ENCODE measurements at places on chromosomes 7 and 10.
A peak's percentile ranks its signal among the peaks of the same experiment; 100 is the strongest.

DNA sequence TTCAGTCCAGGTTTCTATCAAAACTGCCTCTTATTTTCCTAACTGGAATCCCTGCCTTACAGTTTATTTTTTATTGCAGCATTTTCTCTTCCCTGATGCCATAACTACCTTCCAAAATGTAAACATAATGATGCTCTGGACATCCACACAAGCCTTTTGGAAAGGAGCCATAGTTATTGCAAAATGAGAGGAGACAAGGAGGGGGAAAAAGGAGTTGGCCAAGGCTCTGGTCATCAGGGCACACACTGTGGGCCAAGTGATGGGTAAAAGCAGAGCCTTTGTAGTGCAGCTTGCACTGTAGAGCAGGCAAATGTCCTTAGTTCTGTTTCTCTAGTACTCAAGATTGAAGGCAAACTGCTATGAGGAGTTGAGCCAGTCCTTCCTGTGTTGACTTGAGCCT is 289.3 kb upstream of the MTPN start:
- no peak for DNase-seq

GRCh38 chr10:108632144-108632543 is 1291.2 kb downstream of the XPNPEP1 start:
- DNase-seq: no peak

- DNase-seq: no peak
These were observed 16.0 kb upstream of the KIF5B start for GRCh38 chr10:32072025-32072800.

DNA sequence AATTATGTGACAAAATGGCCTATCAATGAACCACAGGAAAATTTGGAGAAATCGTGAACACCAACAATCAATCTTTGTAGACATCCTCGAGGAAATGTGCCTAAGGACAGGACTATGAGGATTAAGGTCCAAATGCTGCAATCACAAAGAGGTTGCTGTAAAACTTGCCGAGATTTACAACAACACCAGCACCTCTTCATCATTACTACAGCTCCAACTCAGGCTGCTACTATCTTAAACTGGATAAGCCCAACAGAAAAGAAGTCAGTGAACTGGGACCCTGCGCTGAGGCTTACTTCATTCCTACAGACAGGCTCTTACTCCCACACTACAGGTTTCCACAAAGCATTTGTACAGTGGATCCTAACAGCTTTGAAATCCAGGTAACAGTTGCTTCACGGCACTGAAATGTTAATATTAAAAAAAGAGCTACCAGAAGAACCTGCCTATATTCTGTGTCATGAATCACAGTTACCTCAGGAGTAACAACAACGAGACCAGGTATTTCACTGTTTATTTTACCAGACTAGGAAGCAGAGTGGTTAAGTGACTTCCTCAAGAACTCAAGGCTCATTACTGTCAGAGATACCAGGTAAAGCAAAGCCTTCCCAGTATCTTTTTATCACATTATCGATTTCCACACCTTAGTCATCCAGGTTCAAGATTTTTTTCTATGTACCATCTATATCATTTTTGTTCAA is 23.9 kb downstream of the CACUL1 start:
- DNase-seq: no peak

DNA sequence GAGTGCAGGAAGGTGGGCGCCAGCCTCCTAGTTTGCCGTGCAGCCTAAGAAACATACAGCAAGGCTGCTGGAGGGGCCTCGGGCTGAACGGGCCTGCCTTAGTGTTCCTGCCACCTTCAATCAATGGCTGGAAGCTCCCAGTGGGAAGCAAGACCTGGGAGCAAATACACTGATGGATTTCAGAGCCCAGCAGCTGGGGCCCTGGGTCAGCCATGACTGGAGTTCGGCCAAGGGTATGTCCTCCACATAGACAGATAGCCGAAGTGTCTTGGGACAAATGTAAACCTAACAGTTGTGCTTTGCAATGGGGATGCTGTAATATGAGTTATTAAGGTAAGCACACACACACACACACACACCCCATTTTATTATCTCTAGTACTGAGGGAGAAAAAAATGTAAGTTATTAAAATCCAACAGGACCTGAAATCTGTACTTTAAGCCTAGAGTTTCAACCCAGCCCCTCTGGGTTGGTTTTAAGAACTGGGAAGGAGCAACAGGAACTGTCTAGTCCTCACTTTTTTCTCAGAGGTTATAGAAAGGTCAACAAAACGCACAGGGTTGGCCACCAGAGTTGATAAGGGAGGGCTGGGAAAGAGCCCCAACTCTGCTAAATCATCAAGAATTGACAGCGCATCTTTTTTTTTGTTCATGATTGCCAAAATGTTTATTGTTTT is 50.0 kb upstream of the CELF2 start:
- no peak for DNase-seq

DNA sequence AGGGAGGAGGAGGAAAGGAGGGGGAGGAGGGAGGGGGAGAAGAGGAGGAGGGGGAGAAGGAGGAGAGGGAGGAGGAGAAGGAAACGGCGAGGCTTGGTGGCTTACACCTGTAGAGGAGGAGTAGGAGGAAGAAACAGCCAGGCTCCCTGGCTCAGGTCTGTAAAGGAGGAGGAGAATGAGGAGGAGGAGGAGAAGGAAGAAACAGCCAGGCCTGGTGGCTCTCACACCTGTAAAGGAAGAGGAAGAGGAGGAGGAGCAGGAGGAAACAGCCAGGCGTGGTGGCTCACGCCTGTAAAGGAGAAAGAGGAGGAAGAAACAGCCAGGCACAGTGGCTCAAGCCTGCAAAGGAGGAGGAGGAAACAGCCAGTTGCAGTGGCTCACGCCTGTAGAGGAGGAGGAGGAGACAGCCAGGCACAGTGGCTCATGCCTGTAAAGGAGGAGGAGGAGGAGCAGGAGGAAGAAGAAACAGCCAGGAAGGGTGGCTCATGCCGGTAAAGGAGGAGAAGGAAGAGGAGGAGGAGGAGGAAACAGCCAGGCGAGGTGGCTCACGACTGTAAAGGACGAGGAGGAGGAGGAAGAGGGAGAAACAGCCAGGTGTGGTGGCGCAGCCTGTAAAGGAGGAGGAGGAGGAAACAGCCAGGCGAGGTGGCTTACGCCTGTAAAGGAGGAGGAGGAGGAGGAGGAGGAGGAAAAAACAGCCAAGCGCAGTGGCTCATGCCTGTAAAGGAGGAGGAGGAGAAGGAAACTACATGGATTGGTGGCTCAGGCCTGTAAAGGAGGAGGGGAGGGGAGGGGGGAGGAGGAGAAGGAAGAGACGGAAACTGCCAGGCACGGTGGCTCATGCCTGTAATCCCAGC is 14.9 kb upstream of the CRCP start:
- peak; percentile 23 for DNase-seq

GRCh38 chr7:100739934-100740333 is 6.5 kb downstream of the ZAN start:
- no peak for DNase-seq

DNA sequence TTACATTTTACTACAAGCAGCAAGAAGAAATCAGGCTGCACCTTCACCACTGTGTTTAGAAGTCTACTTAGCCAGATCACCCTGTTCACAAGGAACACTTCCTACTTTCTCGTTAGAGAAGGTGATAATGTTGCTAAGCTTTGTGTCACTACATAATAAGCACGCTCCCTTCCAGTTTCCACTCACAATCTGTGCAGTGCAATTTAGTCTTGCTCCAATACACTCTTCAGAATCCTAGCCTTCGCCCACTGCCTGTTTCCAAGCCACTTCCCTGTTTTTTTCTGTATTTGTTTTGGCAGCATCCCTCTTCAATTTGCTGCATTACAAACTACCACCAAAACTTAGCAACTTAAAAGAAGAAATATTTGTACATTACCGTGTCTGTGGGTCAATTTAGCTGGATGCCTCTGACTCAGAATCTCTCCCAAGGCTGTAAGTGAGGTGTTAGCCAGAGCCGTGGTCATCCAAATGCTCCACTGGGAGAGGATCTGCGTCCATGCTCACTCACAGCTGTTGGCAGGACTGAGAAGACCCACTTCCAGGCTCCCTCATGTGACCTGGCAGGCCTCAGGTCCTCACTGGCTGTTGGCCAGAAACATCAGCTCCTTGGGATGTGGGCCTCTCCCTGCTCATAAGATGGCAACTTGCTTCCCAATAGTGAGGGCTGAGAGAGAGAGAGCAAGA is 110.4 kb downstream of the PON1 start:
- DNase-seq: no peak

Data from inflammatory macrophage treated with lipopolysaccharide for 1 hour (primary cell).